Left renal cortex interstitium (tissue), 4 donors: ENCODE measurements at places on chromosomes 3 and 15.
A peak's percentile ranks its signal among the peaks of the same experiment; 100 is the strongest.

- DNase-seq = no peak
These were observed 177.9 kb downstream of the MINAR1 start for GRCh38 chr15:79610021-79610420.

DNA sequence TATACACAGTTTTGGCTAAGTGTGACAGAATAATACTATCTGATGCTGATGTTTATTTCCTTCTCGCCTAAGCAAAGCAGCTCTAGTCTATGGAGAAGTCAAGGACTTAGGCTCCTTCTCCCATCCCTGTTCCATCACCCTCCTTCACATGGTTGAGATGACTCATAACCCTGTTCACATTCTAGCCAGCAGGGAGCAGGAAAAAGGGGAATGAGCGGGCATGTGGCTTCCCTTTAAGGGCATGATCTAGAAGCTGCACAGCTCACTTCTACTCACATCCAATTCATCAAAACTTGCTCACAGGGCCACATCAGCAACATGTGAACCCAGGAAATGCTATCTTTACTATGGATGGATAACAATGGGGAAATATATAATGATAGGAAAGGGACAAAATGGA is 40.9 kb downstream of the CBLB start:
- no peak for DNase-seq

DNA sequence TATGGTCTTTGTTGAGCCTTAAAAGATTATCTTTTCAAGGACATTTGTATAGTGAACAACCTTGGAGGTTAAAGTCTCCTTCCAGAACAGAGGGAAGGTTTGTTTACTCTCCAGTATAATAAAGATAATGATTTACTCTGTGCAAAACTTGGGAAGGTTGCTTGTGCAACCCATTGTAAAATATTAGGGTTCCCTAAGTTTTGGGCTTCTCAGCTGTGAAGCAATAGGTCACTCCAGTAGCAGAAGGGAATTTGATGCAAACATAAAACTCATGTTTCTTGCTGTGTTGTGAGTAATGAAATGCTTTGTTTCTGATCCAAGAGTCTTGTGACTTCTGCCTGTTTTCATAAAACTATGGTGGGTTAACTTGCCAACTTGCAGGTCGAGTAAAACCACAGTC is 177.5 kb downstream of the SUCNR1 start:
- no peak for DNase-seq

GRCh38 chr3:138890555-138891187 is 55.9 kb upstream of the PIK3CB start:
- no peak for DNase-seq

GRCh38 chr15:81256916-81257315 is 60.2 kb downstream of the IL16 start:
- no peak for DNase-seq

GRCh38 chr3:163266731-163267130 is 1770.1 kb downstream of the OTOL1 start:
- no peak for DNase-seq

DNA sequence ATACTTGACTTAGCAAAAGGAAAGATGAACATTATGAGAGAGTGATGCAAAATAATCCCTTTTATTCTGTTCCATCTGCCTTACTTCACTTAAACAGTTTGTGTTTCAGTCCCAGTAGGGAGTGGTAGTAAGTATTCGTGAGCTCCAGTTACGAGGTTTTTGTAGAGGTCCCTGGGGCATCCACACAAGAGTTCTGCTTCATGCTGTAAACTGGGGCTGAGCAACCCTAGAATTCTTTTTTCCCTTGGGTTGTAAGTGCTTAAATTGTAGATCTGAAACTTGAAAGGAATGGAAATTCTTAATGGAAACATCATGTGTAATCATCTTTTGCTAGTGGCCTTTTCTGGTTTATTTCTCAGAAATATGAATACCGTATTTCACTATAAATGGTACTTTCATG is 79.5 kb downstream of the SEMA6D start:
- DNase-seq = no peak

DNA sequence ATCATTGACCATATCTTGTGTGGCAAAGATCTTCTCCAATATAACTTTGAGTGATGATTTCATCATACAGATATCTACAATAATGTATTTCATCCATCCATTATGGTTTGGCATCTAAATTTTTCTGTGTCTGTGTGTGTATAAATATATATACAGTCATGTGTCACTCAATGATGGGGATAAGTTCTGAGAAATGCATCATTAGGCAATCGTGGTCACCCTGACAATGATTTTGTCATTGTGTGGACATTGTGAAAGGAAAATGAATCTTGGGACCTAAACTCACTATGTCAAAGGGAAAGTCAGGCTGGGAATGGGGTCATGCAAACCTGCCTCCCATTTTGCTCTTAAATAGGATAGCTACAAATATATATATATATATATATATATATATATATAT is 12.4 kb downstream of the CFAP161 start:
- no peak for DNase-seq

GRCh38 chr3:12946251-12946648 is 104.9 kb upstream of the RPL32 start:
- no peak for DNase-seq

DNA sequence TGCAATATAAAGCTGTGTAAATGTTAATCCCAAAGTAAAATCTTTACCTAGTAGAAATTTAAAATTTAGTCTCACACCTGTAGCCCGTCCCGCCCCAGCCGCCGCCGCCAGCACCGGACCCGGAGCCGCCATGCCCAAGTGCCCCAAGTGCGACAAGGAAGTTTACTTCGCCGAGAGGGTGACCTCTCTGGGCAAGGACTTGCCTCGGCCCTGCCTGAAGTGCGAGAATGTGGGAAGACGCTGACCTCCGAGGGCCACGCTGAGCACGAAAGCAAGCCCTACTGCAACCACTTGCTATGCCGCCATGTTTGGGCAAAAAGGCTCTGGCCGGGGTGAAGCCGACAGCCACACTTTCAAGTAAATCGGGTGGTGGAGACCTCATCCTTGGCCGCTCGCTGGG is 22.1 kb upstream of the TOP2B start:
- no peak for DNase-seq

DNA sequence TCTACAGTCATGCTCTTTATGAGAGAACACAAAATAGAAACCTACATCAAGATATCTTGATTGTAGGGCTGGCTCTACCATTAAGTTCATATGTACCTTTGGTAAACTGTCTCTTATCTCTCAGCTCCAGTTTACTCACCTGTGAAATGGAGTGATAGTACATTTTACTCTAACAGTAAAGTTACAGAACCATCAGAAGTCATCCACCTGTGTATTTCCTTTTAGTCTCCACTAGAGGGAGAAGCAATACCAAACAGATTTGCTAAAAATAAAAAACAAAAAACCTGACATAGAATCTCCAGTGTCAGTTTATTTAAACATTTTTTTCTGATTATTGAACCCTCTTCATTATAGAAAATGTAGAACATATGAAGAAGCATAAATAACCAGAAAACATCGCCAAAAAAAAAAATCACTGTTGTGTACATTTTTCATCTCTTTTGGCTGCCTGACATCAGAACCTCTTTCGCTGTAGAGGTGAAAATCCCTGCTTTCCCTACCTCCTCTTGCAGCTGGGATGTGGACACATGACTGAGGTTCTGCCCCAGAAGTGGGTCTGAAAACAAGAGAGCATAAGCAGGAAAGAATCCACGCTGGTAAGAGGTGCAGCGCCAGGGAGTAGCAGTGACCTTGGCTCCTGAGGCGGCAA is 48.7 kb upstream of the WDR72 start:
- no peak for DNase-seq

DNA sequence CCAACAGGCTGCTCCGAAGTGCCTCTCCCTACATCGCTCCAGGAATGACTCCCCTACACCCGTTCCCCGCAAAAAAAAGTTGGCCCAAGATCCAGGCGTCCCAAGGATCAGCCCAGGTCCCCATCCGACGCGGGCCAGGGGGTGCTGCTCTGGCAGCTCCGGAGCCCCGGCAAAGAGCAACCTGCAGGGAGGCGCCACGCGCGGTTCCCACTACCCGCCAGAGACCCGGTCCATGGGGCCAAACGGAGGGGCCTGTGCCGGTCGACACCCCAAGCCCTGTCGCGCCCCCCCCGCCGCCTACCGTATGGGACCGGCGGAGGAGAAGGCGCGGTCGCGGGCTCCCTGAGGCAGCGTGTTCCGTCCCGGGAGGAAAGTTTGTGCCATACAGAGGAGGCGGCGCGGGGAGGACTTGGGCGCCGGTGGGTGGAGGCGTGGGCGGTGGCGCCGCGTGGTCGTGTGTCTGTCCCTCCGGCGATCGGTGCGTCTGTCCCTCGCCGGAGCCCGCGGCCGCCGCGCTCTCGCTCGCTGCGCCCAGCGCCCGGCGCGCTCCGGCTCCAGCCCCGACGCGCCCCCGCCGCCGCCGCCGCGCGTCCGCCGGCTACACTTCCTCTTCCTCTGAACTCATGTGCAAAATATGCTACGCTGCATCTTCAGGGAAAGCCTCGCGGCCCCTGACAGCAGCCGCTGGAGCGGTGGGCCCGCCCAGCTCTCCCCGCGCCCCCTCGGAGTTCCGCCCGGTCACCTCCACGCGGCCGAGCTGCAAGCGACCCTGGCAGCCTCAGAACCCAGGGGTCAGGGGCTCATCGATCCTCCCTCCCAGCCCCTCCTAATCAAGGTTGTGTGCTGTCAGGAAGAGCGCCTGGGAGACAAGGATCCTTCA is at the start of gene RFTN1:
Gene RFTN1, minus strand, starts transcription at position 559 of the 880 bp plus-strand sequence. CDS start 19,830 bp downstream, outside the sequence.
- no peak for DNase-seq

DNA sequence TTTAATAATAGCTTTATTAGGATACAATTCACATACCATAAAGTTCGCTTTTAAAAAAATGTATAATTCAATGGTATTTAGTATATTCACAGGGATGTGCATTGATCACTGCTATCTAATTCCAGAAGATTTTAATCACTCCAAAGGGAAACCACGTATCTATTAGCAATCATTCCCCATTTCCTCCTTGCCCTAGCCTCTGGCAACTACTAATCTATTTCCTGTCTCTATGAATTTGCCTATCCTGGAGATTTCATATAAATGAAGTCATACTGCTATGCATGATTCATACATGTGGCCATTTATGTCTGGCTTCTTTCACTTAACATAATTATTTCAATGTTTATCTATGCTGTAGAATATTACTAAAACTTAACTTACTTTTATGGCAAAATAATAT is 32.0 kb upstream of the CASR start:
- DNase-seq = no peak

- DNase-seq = no peak
These were observed 180.6 kb downstream of the CHL1 start for GRCh38 chr3:377158-377561.

DNA sequence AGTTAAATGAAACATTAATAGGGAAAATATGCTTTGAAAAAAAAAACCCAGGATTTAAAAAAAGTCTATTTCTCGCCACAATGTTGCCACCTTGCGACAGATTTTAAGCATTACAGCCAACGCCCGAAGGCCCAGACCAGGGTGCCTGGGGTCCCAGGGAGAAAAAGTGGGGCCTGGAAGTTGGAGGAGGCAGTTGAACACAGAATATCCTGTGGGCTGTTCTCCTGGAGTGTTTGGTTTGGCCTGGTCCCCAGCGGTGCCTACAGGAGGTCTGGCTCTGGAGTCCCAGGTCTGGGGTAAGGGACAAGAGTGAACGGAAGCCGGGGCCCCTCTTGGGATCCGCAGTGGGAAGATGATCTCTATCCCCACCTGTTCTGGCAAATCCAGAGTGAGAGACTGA is 3.4 kb downstream of the RNU6-1 start:
- no peak for DNase-seq

DNA sequence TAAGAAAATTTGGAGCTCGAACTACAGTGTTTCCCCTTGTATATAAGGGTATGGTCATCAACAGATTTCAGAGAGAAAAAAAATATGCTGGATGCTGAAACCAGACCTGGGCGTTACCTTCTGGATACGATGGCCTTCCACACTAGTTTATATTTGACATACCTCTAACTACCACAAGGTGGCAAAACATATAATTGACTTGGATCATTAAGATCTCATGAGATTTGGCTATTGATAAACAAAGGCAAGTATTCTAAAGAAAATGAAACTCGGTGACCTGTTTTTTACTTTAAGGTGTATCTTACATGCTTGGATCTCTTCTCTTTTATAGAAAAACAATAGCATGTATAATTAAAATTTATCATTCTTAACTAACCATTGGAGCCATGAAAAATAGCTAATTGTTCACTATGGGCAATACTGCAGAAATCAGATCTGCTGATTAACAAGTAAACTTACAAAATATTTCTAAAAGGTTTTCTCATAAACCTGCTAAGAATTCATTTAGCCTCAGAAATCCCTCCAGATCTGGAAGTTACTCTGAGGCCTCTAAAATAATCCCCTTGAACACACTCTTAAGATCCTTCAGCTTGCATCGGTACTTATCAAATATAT is 300.6 kb upstream of the KCNH8 start:
- DNase-seq = no peak

DNA sequence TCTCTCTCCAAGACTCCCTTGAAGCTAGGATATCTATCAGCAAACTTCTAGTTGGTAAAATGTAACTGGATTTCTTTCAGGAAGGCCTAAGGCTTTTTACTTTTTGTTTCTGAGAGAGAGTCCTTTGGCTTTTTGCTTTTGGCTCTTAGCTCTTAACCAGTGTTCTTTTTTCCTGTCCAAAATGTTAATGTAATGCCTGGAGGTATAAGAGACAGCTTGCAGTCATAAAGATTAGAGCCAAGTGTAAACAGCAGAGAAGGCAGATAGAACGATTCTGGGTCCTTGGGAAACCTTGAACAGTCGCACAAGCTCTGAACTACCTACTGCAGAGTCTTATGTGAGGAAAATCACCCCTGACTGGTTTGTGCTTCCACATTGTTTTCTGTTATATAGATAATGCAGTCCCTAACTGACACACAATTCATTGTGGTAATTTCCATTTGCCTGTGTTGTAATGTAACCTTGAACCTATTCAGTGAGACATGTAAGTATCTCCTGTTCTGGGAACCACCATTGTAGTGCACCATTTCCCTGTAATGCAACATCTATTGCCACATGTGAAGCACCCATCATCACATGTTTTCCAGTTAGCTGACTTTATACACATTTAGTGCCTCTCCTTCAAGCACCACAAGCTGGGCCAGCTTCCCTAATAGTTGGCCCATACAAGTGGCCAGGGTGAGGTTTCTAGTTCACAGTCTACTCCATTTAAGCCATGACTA is 1311.9 kb downstream of the ROBO1 start:
- DNase-seq = no peak

GRCh38 chr15:33179874-33180273 is 14.6 kb downstream of the FMN1 start:
- no peak for DNase-seq

- no peak for DNase-seq
These were observed 20.5 kb downstream of the LARP6 start for GRCh38 chr15:70833422-70833821.

DNA sequence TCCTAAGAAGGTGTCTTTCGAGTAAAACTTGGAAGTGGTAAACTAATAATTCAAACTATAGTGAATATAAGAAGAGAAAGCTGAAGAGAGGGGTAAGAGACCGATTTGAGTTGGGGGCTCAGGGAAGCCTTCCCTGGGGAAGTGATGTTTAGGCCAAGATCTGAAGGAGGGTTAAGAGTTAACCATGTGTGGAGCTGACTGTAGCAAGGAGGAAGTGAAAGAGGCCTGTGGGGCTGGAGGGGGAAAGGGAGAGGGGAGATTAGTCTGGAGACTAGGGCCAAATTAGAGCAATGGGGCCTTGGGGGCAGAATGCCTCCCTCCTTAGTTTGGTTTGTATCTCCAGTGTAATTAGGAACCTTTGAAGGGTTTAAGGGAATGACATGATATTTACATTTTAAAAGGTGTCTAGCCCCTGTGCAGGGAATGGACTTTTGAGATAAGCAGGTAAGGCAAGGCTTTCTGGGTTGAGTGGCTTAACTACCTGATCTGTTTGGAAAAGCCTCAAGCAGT is 2.2 kb downstream of the ZNF592 start:
- no peak for DNase-seq

GRCh38 chr3:16127249-16127648 is 47.2 kb upstream of the GALNT15 start:
- DNase-seq = no peak

- peak; percentile 41 for DNase-seq
These were observed at the start of gene ALDH1L1 for GRCh38 chr3:126180477-126181397. ALDH1L1 (minus strand) TSS chr3:126180586; CDS start chr3:126160979, 19,607 bp downstream.
